Fibroblast of gingiva (primary cell): ENCODE measurements at places on chromosomes 16 and 17.

DNA sequence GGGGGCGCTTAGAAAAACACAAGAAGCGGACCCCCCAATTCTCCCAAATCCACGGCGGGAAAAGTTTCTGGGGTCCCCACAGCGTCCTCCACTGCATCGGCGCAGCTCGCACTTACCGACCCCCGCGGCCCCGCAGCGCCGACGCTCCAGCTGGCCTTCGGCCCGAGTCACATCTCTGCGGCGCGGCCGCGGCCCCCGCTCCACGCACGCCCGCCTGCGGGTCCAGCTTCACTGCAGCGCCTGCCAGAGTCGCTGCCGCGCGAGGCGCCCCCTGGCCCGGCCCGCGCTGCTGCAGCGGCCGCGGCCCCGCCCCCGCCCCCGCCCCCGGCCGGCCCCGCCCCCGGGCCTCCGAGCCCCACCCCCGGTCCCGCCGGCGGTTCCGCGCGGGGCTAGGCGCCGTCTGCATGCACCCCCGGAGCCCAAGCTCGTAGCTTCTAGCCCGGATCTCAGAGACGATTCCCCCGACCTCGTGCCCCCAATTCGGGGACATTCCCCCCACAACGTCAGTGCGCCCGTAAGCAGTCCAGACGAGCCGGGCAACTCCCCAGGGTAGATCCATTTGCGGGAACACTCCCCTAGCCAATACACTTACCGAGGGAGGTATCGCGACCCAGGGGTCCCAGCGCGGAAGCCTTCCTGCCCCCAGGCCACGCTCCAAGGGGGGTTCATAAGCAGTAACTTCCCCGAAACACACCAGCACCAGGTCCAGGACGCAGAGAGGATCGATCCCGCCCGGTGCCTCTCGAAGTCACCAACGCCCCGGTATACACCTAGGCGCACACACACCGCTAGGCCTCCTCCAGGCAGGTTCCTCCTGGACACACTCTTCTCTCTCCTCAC, at the start of gene GPRC5B:
GPRC5B (minus strand) TSS at position 238 of the 840 bp plus-strand sequence. CDS start 12,003 bp downstream, outside the sequence.
- no peak for DNase-seq

DNA sequence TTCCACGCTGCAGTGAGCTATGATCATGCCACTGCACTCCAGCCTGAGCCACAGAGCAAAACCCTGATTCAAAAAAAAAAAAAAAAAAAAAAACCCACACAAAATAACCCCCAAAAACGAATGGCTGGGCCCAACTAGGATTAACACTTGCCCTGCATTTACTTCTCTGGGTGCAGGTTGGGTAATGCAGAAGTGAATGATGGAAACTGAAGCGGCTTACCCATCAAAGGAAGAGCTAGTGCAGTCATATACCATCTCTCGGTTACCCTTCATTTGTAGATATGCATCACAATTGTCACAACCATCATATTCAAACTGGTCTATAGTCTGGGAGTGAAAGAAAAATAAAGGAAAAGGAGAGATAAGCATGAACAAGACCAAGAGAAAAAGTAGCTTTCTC, 819 bp downstream of the SUPT4H1 start:
- no peak for DNase-seq

DNA sequence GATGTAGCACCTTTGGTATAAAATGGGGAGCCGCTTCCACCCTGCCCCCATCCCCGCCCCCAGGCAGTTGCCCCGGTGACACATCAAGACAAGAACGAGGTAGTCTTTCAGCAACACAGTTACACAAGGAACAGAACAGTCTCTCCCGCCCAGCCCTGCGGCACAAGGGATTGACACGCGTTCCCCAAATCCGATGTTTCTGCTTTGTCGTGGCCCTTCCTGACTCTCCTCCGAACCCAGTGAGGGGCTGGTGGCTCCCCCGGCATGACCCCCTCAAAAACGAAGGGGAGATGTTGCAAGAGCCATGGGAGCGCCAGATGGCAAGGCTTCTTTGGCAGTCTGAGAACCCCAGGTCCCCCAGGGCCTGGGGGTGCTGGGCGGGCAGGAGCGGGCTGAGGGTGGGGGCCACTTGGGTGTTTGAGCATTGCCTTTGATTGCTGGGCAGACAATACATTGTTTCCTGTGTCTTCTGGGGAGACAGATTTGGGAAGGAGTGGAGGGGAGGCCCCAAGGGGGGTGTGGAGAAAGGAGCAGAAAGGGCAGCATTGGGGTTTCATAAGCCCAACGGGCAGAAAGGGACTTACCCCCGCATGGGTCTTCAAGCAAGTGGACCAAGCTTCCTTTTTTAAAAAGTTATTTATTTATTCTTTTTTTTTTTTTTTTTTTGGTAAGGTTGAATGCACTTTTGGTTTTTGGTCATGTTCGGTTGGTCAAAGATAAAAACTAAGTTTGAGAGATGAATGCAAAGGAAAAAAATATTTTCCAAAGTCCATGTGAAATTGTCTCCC, 16.6 kb downstream of the COL1A1 start:
- peak; percentile 83 for DNase-seq

DNA sequence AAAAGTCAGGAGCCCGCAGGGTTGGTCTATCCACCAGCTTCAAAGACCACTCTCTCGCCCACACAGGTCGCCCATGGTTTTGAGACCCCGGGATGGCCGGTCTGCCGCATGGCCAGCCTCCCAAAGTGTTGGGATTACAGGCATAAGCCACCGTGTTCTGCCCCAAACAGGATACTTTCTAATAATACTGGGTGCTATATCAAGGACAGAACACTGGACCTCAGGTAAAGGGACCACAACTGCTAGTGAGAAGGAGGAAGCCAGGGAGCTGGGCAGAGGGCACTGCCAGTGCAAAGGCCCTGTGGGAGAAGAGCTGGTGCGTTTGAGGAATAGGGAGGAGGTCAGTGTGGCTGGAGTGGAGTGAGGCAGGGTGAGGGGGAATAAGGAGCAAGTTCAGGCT, 34.1 kb downstream of the IL21R start:
- no peak for DNase-seq

DNA sequence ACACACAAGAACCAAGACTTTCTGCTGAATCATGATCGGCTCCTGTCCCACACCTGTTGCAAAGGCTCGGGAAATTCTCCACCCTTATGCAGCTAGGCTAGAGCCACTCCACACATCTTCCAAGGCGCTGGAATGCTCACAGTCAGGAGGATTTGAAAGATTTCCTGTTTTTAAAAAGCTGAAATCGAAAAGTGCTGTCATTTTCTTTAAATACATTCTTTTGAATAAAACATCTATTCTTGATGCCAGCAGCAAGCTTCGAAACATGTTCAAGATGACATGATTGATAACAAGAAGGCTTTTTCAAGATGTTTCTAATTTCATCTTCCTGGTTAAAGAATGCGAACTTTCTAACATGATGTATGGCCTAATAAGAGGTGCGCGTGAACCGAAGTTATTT, 219.7 kb upstream of the CDH5 start:
- no peak for DNase-seq

- no peak for DNase-seq
Measured at GRCh38 chr17:39738568-39738901, 797 bp downstream of the GRB7 start.

- DNase-seq, result no peak
Measured at GRCh38 chr16:48622456-48623303, 12.7 kb upstream of the N4BP1 start.

GRCh38 chr17:75587675-75588595, at the start of gene MYO15B:
MYO15B (plus strand) TSS chr17:75587800; CDS start chr17:75588058, 258 bp downstream.
- DNase-seq, result no peak

- DNase-seq, result no peak
Measured at GRCh38 chr17:59827721-59828477, 64.8 kb downstream of the TUBD1 start.

DNA sequence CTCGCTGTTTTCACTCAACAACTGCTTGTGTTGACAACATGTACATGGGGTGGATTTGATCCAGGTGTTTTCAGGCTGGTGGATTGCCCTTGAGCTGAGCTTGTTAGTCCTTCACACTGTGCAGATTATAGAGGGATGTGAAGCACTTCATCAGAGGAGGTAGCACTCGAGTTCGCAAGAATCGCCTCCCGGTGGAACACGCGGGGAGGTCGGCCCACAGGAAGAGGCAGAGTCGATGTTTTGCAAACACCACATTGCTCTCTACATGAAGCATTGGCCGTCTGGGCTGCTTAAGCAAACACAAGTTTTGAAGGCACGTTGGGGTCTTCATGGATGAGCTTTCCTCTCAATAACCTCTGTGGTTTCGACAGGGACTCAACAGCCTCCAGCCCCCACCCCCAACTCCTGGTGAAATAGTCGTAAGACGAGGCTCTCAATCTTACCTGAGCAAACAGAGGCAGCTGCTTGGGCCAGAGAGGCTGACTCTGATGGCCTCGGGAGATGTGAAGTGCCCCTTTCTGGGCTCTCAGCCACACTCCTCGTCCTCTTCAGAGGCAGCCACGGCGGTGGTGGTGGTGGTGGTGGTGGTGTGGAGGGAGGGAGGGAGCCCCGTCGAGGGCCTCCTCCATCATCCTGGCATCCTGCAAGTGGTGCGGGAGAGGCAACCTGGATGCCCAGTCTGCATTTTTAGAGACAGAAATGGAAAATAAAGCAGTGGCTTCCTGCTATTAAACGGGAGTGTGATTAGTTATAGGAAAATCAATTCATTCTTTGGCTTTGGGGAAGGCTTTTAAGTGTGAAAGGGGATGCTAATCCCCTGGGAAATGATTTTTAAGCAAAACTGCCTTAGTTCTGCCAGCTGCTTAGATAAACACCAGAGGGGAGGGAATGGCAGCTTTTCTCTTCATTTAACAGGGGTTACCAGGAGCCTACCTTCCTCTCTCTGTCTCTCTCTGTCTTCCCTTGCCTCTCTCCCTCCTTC, 552.5 kb upstream of the EEF2KMT start:
- DNase-seq, result no peak

- no peak for DNase-seq
Measured at GRCh38 chr17:6660805-6661463, 9.4 kb downstream of the C17orf100 start.

DNA sequence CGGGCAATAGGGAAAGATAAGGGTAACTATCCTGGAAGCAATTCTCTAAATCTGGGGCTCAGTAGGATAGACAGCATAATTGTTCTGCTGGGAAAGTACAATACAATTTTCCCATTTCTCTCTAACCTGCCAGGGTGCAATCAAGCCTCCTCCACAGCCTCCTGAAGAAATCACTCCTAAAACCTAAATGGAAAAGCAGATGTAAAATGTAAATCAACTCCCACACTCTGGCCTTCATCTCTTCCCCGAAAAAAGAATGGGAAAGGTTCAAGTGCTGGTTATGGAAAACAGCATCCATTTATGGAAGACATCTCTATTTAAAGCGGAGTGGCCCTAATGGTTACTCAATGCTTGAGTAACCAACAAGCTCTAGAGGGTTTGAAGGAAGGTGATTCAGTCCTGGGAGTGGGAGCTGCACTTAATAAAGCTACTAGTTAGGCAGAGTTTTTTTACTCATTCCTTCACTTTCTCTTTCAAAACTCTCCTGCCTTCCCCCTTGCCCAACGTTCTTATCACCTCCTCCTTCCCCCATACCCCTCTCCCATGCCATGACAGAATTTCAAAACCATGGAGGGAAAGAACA, 5.1 kb downstream of the MMD start:
- no peak for DNase-seq

- DNase-seq, result peak; percentile 37
Measured at GRCh38 chr16:57781741-57782606, 20.3 kb downstream of the KIFC3 start.

GRCh38 chr17:20282526-20283308, 184.6 kb downstream of the LGALS9B start:
- DNase-seq, result no peak

DNA sequence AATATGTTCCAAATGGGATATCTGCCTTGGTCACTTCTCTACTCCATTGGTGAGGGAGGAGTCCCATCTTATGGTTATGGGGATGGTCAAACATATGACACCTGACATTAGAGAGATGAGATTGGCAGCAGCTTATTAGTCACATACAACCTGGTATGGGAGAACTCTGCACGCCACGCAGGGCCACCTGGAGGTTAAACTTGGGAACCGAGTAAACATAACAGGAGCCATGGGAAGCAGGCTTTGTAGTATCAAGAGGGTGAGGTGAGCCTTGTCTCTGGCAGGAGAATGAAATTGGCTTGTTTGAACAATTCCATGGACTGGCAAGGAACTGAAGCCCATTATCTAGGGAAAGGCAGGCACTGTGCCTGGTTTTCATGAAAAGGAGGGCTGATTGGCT, 238.7 kb upstream of the ELAC2 start:
- no peak for DNase-seq

- no peak for DNase-seq
Measured at GRCh38 chr17:42098730-42099399, 592 bp upstream of the ZNF385C start.

GRCh38 chr16:19365486-19365885, 52.2 kb upstream of the TMC5 start:
- DNase-seq, result no peak

- peak; percentile 34 for DNase-seq
Measured at GRCh38 chr16:56245197-56245596, 53.9 kb downstream of the GNAO1 start.

DNA sequence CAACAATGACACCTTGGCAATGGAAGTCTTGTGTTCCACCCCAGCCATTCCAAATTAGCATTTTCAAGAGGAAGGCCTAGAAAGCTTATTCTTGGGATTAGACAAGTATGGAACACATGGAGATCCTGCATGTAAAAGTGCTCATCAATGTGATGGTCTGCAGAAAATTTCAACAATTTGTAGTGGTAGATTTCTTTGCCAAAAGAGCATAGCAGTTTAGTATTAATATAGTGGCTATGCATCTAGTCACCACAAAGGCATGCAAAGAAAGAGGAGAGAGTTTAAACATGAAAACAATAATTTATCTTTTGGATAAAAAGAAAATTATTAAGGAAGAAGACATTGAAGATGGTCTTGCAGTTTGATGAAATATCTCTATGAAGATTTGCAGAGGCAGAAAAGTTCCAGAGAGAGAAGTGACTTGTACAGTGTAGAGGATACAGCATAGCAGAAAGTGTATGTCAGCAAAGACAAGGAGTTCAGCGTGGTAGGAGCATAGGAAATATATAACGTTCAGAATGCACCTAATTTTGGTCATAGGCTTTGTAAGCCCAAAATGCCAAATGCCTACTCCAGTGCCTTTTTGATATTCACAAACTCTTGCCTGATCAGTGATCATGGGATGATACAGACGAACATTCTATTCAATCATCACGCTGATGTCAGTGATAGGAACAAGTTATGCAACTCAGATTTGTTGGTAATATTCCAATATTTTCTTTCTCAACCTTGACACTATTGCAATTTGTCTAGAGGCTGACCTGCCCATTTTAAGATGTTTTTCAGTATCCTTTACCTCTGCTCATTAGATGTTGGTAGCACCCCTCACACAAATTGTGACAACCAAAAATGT, 727.9 kb upstream of the SOX9 start:
- peak; percentile 47 for DNase-seq

- DNase-seq, result peak; percentile 79
Measured at GRCh38 chr16:68790130-68790761, 53.1 kb upstream of the TANGO6 start.

DNA sequence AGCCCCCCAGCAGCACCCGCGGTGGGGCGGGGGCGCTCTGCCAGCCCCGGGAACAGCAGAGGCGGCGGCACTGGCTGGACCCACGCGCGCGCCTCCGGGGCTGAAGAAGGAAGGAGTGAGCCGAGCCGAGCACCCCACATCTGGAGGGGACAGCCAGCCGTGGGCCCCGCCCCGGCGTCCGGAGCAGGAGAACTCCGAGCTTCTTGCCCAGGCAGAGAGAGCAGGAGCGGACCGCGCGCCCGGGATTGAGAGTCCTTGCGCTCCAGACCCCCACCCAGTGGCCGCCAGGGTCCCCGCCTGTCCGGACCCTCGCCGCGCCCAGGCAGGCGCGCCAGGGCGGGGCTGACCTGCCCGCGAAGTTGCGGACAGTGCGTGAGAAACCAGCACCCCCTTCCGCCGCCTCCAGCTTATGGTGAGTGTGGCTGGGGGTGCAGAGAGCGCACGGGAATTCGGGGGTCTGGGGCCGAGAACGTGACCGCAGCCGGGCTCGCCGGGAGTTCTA, 921.9 kb upstream of the EEF2KMT start:
- no peak for DNase-seq

GRCh38 chr16:78836802-78837491, 737.5 kb downstream of the WWOX start:
- DNase-seq, result no peak
